CD4-positive, alpha-beta T cell treated with Interleukin-21 for 1 hour (primary cell): ENCODE measurements at places on chromosomes 3 and 15.

- DNase-seq, result peak; percentile 66
Measured at GRCh38 chr3:48899273-48899672, 591 bp upstream of the SLC25A20 start.

GRCh38 chr15:47333734-47334133, 383.6 kb upstream of the SEMA6D start:
- no peak for DNase-seq

GRCh38 chr3:5504135-5504534, 316.6 kb downstream of the EDEM1 start:
- no peak for DNase-seq

GRCh38 chr15:28264166-28264565, 57.8 kb downstream of the HERC2 start:
- DNase-seq, result no peak

GRCh38 chr3:101117465-101117864, 124.2 kb upstream of the ABI3BP start:
- DNase-seq, result no peak
